ENCODE measurements at places on chromosomes 13 and 19.

- no peak for DNase-seq
Observed at GRCh38 chr13:60850526-60850925, 453.5 kb downstream of the TDRD3 start.

GRCh38 chr13:109387471-109387870 lies 398.9 kb downstream of the IRS2 start:
- DNase-seq: no peak

- DNase-seq: no peak
Observed at GRCh38 chr13:77298426-77298825, 28.5 kb downstream of the MYCBP2 start.

GRCh38 chr13:41909506-41909905 lies 51.4 kb downstream of the VWA8 start:
- DNase-seq: no peak

DNA sequence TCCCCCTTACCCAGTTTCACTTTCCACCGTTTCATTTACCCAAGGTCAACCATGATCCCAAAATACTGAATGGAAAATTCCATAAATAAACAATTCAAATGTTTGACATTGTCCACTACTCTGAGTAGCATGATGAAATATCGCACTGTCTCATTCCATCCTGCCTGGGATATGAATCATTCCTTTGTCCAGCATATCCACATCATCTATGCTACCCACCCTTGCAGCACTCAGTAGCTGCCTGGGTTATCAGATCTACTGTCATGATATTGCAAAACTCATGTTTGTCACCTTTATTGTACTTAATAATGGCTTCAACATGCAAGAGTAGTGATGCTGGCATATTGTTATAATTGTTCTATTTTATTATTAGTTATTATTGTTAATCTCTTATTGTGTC lies 263.9 kb upstream of the NBEA start:
- no peak for DNase-seq

DNA sequence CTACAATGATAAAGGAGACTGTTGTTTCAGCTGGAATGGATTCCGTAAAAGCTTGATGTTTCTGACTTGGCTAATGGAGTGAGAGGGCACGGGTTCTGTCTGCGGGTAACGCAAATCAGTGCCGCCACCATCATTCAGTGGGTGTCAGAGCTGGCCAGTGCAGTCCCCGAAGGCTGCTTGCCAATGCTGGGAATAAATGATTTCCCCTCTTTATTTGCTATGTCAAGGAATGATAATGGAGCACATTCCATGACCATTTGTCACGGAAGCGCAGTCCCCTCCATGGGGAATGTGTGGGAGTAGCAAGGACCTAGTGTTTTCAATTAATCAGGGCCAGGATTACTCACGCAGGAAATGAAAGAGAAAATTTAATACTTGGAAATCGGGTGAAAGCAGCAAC lies 899.3 kb downstream of the UQCRFS1 start:
- no peak for DNase-seq

DNA sequence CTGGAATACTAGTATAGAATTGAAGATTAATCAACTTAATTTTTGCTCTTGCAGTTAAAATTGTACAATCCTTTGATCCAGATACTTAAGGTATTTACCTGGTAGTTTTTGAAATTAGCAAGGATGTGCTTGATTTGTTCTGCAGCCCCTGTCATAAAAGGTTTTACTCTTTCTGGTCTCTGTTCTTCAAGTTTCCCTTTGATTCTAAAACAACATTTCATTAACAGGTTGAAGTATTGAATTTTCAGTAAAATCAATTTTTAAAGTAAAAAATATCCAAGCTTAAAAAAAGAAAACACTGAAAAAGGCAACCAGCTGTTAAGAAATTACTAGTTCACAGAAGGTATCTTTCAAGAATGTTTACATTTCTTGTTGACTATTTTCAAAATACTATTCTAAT lies 1.6 kb downstream of the TPT1 start:
- no peak for DNase-seq

- no peak for DNase-seq
Observed at GRCh38 chr13:28171266-28171665, 32.9 kb downstream of the PAN3 start.

DNA sequence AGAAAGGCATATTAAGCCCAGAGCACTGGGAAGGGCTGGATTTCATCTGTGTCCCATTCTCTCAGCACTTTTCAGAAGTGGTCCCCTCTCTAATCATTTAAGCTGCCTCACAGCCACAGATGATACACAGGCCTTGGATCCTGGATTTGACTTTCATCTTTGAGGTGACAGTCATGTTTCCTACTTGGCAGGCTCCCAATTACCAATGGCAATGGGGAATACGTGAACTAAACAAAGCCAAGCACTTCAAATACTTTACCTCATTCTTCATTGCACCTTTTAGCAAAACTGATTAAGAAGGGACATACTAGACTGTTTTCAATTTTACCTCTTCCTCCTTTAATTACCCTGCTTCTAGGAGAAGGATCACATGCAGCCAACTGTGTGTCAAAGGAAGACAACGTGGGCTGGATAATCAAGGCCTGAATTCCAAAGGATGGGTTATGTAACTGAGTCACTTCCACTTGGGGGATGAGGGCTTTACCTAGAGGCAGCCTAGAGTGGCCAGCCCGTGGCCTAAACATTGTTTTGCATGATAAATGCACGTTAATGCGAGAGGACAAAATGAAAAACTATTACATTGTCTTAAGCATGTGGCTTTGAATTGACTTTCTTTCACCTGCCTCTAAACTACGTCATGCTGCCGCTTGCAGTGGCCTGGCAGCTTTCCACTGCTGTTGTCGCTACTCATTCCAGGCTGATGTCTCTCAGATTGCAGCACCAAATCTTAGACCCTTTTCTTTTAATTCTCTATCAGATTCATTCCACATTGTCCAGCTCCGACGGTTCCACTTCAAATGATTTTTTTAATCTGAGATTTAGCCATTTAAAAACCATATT lies 95.0 kb downstream of the KCTD12 start:
- no peak for DNase-seq

- no peak for DNase-seq
Observed at GRCh38 chr19:36709423-36709822, 22.0 kb downstream of the ZNF567 start.

- DNase-seq: no peak
Observed at GRCh38 chr19:49427855-49428546, 2.8 kb downstream of the GFY start.

DNA sequence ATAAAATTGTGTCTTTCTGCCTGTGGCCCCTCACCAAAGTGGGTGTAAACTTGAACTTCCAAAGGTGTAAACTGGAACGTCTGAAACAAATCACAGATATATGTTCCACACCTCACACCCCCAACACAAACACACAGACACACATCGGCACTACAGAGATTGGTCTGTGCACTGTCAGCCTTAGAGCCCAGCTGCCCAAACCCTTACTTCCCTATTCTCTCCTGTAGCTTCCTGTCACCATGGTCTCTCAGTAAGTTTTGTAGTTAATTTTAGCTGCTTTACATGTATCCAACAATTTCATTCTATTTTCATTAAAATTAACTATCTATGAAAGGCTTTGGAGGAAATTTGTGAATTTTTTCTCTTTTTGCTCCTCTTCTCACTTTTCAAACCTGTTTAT lies 5.4 kb downstream of the TM9SF2 start:
- no peak for DNase-seq

DNA sequence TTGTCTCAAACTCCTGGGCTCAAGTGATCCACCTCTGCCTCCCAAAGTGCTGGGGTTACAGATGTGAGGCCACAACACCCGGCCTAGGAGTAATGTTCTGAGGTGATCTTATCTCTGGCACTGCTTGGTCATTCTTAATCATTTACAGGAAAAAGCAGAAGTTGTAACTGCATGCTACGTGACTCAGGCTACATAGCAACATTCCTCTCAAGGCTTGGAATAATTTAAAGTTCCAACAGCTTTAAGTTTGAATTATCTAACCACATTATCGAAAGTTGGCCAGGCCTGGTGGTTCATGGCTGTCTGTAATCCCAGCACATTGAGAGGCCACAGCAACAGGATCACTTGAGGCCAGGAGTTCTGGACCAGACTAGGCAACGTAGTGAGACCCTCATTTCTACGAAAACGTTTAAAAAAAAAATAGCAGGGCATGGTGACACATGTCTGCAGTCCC lies 3.9 kb upstream of the B9D2 start:
- DNase-seq: no peak

Data from NCI-H1417 treated with DMSO at 0.1 percent for 48 hours (cell line).